ENCODE measurements at places on chromosomes 3 and 15. TPM values are rescaled to one million over a fixed set of nuclear protein-coding genes. Genes with fewer than 3 reads are reported as not detected.

Gene MYO5C
- 22.5 TPM for total RNA-seq

Gene EID1
- 102 TPM for total RNA-seq

GRCh38 chr3:152609891-152610290, 225.0 kb upstream of the P2RY1 start:
- DNase-seq = no peak

GRCh38 chr3:42062464-42062863, 28.7 kb upstream of the TRAK1 start:
- no peak for DNase-seq

- DNase-seq = no peak
Observed at GRCh38 chr3:190116551-190117067, 4.1 kb downstream of the P3H2 start.

DNA sequence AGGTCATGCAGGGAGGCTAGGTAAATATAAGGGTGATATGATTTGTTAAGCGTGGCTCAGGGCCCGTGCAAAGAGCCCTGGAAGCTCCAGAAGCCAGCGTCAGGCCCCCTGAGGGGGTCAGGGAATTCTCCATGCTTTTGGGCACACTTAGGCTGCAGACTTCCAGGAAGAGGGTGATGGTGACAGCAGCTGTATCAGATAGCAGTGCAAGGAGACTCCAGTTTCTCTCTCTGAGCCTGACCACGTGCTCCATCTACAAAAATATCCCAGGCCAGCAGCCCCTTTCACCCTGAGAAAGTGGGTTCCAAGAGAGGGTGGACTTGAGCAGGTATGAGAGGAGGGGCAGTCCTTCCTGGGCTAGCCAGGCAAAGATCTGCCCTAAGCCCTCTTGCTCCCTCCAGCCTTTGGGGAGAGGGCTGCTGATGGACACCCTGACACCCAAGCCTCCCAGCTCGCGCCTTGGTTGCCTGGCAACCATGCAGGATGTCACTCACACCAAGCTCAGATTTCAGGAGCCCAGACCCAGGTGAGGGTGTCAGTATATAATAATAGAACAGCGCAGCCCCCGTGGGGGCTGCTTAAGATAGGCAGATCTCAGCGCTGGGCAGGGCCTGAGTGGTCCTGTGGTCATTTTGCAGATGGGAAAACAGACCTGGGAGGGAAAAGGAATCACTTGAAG, 35.8 kb downstream of the ATP2B2 start:
- DNase-seq = no peak

- no peak for DNase-seq
Observed at GRCh38 chr15:58566029-58566428, 134.2 kb downstream of the LIPC start.

Gene PPP1R14D
- total RNA-seq = 0.25 TPM

DNA sequence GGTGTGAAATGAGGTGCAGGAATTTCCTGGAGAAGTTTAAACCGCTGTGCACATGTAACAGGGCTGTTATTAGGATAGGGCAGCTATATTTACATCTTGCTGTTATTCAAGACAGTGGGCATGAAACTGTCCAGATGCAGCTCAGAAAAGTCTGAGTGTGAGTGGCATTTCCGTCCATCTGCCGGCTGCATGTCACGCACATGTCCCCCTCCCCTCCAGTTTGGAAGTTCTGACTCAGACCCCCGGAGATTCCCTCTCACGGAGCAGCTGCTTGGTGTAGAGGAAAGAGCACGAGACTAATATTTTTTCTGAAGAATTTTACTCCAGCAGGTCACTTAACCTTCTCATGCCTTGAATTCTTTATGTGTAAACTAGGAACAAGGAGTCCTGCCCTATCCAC, 69.8 kb downstream of the FEM1B start:
- DNase-seq = no peak

Gene CELSR3
- 27.9 TPM for total RNA-seq

- DNase-seq = no peak
Observed at GRCh38 chr3:10374311-10374710, 53.4 kb upstream of the SEC13 start.

DNA sequence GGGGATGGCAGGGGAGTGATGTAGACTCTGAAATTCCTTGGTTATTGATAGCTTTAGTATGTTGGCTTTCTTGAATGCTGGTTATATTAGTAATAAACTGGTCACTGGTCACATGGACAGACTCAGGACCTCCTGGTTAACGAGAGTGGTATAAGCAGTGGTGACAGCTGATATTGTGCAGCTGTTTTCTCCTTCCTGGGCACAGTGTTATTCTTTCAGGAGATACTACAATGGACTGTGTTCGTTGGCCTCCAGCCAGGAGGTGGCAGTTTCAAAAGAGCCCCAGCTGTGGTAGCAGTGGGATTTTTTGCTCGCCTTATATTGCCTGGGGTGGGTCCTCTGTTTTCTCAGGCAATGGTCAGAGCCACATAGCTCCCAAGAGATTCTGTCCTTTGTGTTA, 181.6 kb upstream of the RBMS3 start:
- DNase-seq = no peak

- DNase-seq = no peak
Observed at GRCh38 chr3:103056542-103056941, 621.7 kb downstream of the ZPLD1 start.

Gene SCAMP2
- 38.0 TPM for total RNA-seq
